ENCODE measurements at places on chromosomes 6 and 20.

GRCh38 chr20:31806564-31807355, 12.4 kb upstream of the MYLK2 start:
- no peak for DNase-seq

DNA sequence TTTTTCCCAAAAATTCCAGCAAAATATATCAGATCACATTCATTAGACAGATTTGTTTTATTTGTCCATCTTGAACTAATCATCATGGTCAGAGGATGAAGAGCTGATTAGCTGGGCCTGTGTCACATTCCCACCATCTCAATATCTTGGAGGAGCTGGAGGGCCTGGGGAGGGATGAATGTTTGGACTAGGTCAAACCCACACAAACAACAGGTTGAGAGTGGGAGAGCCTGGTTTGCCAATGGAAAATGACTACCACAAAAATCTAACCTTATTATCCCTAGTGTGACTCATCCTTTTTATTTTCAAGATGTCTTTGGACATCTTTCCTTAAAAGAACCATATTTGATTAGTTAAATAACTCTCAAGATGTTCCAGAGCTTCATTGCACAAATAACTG, 242.4 kb downstream of the OGFRL1 start:
- DNase-seq: no peak

GRCh38 chr20:44009679-44009992, 95.0 kb downstream of the TOX2 start:
- DNase-seq: no peak

GRCh38 chr6:134240665-134241431, 77.1 kb downstream of the SGK1 start:
- DNase-seq: no peak

DNA sequence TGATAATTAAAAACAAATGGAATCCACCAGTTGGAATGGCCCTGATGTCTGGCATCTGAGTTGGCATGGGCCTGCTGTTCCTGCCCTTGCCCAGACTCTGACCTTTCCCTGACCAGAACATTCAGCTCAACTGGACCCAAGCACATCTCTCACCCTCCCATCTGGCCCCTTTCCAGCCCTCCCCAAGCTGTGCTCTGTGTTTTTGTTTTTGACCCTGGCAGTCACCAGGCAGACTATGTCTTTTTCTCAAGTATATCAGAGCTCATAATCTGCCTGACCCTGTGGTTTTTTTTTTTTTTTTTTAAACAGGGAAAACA, 117.6 kb downstream of the TRDN start:
- DNase-seq: no peak

DNA sequence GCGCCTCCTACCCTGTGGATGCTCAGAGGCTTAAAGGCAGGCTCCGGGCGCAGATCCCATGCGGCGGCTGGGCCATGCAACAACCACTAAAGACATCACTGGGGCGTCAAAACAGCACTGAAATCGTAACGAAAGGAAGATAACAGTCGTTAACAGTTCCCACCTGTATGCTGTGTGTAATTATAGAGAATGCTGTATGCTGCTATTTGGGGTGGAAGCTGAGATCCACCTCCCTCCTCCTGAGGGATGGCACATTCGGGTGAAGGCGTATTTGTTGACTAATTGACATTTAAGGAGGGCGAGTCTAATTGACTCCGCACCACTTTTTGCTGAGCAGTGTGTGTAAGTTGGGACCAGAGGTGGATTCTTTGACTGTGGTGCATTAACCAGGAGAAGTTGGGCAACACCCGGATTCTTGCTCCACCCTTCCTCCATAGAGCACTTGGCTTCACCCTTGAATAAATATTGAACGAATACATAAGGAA, 687 bp downstream of the SLC35A1 start:
- DNase-seq: peak; percentile 66

DNA sequence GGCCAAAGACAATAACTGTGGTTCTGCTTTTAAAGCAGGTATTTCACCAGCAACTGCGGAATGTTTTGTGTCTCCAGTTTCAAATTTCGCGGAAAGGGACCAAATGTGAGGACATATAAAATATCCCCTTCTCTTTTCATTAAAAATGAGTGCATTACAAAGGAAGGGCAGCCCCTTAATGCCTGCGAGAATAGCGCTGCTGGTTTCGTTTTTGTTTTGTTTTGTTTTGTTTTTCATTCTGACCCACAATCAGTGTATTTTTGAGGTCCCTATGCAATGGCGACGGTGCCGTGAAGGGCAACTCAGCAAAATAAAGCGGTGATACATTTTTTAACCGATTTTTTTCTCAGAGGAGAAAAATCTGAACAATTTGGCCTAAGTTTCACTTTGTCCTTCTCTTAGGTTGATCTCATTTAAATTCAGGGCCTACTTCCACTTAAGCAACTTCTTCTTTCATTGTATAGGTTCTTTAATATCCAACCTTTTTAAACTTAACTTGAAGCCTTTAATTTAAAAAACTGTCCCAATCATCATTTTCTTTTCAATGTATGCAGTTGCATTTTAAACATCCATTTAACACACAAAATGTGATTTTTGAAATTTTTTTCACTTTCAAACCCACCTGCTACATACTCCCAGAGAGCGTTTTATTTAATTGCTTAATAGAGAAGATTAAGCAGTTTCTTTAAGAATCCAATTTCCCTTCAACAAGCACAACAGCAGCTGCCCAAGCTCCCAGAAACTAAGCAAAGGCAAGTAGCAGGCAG, 2.9 kb upstream of the HIVEP2 start:
- no peak for DNase-seq

GRCh38 chr6:250676-251075, 41.6 kb upstream of the DUSP22 start:
- DNase-seq: no peak

GRCh38 chr6:48084201-48084600, 26.8 kb downstream of the PTCHD4 start:
- DNase-seq: no peak

GRCh38 chr20:11891077-11891775, 26.5 kb upstream of the BTBD3 start:
- DNase-seq: peak; percentile 21

DNA sequence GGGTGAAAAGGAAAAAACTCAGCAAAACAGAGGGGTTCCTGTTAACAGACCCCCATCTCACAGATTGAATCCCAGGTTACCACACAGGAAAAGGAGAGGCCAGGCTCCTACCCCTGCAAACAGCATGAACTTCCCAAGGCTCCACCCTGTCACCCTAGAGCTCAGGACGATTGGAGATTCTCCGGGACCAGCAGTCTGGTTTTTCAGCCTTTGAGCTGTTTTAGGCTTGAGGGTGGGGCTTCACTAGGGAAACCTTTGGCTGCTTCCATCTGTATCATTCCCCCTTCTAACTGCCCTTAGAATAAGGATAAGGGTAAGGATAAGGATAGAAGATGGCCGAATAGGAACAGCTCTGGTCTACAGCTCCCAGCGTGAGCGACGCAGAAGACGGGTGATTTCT, 16.0 kb downstream of the C6orf58 start:
- DNase-seq: no peak

DNA sequence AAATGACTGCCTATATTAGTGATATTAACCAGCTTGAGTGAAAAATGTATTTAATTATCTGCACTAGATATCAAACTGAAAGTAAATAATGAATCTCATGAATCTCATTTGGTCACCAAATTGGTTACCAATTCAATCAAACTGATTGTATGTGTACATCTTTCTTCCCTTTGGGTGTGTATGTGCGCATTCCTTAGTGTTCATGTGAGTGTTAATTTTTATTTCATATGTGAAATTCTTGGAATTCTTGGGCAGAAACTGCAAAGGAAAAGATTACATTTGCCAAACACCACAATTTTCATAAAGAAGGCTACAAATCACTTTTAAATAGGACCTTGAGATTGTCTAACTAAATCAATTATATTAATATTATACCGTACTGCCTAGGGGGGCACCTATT, 648.4 kb upstream of the MARCKS start:
- no peak for DNase-seq

- no peak for DNase-seq
These were observed 22.4 kb upstream of the SERINC3 start for GRCh38 chr20:44544263-44544662.

GRCh38 chr20:32358632-32358882, 426 bp downstream of the ASXL1 start:
- no peak for DNase-seq

GRCh38 chr6:20777801-20778200, 243.5 kb downstream of the CDKAL1 start:
- no peak for DNase-seq

GRCh38 chr6:156782691-156783320, 5.6 kb downstream of the ARID1B start:
- DNase-seq: no peak

- DNase-seq: no peak
These were observed 1129.5 kb upstream of the MAP3K7 start for GRCh38 chr6:91716361-91716760.

- no peak for DNase-seq
These were observed 62.4 kb downstream of the TFAP2C start for GRCh38 chr20:56691325-56691998.

- no peak for DNase-seq
These were observed 51.3 kb upstream of the ARMC2 start for GRCh38 chr6:108796875-108797274.

- peak; percentile 89 for DNase-seq
These were observed 530.4 kb upstream of the BTBD3 start for GRCh38 chr20:11387189-11387754.
